H1 (cell line): ENCODE measurements at places on chromosomes 4 and X.

DNA sequence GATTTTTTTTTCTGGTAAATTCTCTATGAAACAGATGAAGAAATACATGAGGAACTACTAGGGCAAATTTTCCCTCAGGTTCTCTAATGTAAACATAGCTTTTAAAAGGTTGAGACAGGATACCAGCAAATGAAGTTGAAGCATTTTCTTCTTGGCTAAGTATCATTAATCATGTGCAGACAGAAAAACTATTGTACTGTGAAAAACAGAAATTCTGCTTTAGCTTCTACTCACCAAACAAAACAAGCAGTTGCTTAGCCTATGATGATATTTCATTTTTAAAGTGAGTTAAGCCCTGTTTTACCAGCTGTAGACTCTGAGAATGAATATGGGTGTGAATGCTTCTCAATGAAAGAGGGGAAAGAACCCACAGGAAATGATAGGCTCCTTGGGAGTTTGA lies 358.9 kb downstream of the TRAM1L1 start:
- DNase-seq, result no peak

- no peak for DNase-seq
These were observed 47.0 kb upstream of the ANXA10 start for GRCh38 chr4:168045354-168045753.

- no peak for DNase-seq
These were observed 134.1 kb downstream of the PJA1 start for GRCh38 chrX:69031181-69031580.

DNA sequence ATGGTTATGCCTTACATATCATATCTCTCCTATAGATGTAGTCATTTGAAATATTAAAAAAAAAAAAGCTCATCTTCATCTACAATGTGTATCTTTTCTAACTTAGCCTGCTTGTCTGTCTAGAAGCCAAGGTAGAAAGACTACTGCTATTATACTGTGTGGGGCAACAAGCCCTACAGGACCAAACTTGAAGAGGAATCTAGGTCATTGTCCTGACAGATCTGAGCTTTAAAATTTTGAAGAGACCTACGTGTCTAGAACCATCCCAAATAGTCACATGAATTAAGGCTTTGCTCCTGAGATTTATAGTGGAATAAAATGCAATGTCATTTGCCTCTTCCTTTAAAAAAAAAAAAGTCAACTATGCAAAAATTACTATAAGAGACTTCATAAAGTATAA lies 95.8 kb downstream of the PALLD start:
- DNase-seq, result no peak

DNA sequence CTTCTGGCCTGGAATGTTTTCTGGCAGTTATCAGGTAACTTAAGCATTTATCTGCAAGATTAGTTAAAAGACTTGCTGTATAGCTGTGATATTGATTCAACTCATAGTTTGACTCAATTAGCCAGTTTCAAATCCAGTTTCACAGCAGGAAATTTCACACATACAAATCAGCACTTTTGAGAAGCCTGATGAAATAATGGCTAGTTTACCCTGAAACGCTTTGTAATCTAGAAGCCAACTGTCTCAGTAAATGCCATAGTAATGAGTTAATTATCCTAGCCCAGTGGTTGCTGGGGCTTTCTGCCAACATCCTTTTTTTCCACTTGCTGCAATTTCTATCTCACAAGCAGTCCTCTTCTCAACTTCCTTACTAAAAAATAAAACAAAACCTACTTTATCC lies 53.1 kb downstream of the ARHGEF38 start:
- DNase-seq, result no peak
